ENCODE measurements at places on chromosomes 12 and 14.

DNA sequence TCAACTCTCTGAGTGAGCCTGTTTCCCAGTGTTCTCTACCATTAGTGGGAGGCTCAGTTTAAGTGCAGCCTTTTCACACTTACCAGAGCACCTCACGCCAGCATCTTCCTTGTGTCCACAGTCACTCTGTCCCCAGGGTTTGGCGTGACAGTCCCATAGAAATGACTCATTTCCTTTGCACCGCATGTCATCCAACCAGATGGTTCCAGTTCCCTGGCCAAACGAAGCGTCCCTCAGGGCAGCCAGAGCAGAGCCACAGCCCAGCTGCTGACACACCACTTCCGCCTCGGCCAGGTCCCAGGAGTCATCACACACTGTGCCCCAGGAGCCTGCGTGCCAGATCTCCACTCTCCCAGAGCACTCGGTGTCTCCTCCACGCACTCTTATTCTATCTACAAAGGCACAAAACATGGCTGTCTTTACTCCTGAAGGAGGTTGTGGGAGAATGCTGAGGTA is 65.4 kb downstream of the ACSM4 start:
- no peak for DNase-seq

GRCh38 chr14:56972948-56973347 is 162.7 kb upstream of the OTX2 start:
- no peak for DNase-seq

- no peak for DNase-seq
Observed at GRCh38 chr12:20369305-20370013, 1.1 kb downstream of the PDE3A start.

GRCh38 chr12:54631988-54632728 is 2.5 kb downstream of the LACRT start:
- no peak for DNase-seq

GRCh38 chr12:117889098-117889497 is 79.7 kb downstream of the KSR2 start:
- DNase-seq, result no peak

DNA sequence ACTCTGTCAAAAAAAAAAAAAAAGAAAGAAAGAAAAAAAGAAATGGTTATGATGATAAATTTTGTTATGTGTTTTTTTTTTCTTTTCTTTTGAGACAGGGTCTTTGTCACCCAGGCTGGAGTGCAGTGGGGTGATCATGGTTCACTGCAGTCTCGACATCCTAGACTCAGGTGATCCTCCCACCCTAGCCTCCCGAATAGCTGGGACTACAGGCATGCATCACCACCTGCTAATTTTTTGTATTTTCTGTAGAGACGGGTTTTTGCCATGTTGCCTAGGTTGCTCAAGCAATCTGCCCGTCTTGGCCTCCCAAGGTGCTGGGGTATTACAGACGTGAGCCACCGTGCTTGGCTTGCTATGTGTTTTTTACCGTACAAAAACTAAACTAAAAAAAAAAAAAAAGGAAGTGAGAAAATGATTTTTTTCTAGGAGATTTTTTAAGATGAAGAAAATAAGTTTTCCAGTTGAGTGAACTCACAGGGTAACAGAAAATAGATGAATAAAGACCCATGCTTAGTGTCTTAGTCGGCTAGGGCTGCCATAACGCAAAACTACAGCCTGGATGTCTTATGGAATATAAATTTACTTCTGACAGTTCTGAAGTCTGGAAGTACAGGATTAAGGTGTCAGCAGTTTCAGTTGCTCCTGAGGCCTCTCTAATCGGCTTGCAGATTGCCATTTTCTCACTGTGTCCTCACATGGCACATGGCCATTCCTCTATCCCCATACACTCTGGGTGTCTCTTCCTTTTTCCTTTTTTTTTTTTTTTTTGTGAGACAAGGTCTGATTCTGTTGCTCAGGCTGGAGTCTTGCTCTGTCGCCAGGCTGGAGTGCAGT is 13.2 kb upstream of the APOF start:
- DNase-seq, result no peak

DNA sequence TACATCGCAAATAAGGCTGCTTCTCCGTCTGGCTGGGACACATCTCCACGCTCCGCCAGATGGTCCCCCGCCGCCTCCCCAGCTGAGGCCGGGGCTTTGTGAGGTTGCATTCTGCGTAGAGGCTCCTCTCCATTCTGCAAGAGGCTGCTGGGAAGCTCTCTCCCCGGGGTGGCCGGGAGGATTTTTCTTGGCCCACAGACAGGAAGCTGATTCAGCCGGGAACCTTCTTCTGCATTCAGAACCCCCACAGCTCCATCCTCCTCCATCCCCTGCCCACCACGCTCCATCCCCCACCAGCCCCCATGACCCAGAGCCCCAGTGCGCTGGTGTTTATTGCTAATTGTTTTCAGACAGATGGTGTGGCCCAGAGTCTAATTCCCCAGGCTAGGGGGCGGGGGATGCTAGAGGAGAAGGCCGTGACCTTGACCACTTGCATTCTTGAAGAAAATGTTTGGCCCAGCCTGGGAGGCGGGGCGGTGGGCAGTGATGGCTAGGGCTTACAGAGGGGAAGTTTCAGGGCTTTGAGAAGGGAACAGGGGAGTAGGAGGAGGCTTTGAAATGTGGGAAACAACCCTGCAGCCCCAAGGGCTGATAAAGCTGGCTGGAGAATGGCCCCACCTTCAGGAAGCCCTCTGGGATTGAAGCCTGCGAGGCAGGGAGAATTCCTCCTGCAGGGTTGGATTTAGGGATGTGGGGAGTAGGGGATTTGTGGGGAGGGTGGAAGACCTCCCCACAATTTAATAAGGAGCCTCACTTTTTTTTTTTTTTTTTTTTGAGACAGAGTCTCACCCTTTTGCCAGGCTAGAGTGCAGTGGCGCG is 88.5 kb upstream of the NCOR2 start:
- no peak for DNase-seq

DNA sequence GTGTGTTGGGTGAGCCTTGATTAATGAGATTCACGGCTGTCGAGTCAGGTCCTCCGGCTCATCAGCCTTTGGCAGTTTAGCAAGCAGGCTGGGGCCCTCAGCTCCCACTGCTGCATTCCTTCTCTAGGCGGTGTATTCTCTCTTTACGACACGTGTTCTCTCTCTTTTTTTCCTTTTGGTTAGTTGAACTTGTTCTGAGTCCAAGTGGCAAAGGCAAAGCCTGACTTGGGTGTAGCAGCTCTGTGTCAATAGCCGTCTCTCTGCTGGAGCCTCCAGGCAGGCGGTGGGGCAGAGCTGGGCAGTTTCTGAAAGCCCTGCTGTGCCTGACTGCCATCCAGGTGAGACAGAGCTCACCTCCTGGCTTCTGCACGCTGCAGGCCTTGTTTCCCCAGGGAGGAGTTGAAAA is 46.6 kb downstream of the SUSD6 start:
- DNase-seq, result no peak

GRCh38 chr14:23120541-23121251 is 1.6 kb upstream of the CEBPE start:
- DNase-seq, result peak; percentile 41

DNA sequence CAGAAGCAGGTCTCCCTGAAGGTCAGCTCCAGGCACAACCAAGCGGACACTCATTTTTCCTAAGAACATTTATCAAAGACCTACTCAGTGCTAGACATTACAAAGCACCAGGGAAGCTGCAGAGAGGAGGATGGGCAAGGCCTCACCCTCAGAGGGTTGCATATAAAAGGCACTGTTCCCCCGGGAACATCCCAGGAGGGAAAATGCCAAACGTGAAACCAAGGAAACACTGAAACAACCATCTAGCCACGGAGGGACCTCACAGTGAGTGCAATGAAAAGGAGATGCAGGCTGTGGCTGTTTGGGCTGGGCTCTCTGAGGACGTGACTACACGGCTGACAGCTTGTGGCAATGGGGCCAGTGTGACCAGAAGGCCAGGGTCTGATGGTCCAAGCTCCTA is 117.4 kb upstream of the VASH1 start:
- DNase-seq, result no peak

- no peak for DNase-seq
Observed at GRCh38 chr12:124463341-124463921, 104.0 kb downstream of the NCOR2 start.

GRCh38 chr12:28040246-28040645 is 67.7 kb upstream of the PTHLH start:
- DNase-seq, result no peak

- no peak for DNase-seq
Observed at GRCh38 chr14:50875359-50876070, 3.7 kb downstream of the ABHD12B start.

- DNase-seq, result no peak
Observed at GRCh38 chr12:68958322-68958721, 25.4 kb upstream of the CPM start.

- no peak for DNase-seq
Observed at GRCh38 chr12:4997939-4998338, 45.7 kb upstream of the KCNA5 start.

DNA sequence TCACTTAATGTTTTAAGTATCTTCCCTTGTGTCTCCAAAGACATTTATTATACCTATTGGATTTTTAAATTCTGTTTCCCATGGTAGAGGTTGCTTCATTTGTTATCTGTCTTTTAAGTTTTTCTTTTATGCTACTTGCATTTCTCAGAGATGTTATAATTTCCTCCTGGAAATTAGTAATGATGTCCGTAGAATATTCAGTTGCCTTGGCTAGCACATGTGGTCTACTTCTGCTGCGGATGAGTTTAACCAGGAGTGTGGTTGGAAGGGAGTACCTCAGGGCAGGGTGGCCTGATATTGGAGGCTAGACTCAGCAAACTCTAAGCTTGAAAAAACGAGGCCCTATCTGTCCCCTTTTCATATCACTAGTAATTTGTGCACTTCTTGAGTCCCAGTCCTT is 8.8 kb upstream of the EVL start:
- DNase-seq, result no peak

DNA sequence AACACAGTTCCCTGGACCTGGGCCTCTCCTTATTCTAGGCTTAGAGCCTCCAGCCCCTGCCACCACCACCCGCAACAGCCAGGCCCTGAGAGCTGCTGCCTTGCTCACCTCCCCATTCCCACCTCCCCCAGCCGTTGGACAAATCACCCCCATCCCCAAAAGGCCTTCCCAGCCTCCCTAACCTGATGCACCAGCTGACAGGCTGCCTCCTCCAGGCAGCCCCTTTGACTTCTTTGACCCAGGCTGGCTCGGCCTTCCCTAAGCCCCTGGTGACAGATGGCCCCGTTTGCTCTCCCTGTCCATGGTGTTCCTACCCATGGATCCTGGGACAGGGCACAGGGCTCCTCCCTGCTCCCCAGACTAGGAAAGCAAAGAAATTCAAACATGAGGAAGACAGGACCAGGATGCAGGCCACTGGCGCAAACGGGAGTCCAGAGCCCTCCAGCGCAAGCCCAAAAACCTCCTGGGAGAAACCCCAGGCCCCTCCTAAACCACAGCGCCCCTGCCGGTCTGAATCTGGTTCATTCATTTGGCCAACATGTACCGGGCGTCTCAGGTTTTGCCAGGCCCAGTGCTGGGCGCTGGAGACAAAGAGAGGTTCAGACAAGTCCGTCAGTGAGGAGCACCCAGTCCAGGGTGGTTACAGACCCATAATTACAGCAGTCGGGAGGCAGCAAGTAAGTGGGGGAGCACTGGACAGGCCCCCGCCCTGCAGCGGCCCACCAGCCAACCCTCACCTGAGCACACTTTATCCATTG is 2.4 kb downstream of the AKT1 start:
- DNase-seq, result no peak

GRCh38 chr12:54024581-54025305 is 3.5 kb upstream of the HOXC6 start:
- no peak for DNase-seq

DNA sequence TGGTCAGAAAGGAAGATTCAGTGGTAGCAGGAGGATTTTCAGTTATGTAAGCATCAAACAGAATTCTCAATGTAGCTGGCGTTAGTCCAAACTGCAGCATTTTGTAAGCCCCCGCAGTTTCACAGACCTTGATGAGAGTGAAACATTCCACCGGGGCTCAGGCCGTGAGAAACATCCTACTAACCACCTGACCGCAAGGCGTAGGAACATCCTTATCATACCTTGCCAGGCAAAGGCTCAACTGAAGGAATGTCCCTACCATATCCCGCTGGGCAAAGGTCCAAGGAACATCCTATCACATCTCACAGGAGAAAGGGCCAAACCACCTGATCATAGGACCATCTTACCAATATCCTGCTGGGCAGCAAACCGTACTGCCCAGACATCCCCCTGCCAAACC is 624.8 kb upstream of the TMEM132C start:
- no peak for DNase-seq

DNA sequence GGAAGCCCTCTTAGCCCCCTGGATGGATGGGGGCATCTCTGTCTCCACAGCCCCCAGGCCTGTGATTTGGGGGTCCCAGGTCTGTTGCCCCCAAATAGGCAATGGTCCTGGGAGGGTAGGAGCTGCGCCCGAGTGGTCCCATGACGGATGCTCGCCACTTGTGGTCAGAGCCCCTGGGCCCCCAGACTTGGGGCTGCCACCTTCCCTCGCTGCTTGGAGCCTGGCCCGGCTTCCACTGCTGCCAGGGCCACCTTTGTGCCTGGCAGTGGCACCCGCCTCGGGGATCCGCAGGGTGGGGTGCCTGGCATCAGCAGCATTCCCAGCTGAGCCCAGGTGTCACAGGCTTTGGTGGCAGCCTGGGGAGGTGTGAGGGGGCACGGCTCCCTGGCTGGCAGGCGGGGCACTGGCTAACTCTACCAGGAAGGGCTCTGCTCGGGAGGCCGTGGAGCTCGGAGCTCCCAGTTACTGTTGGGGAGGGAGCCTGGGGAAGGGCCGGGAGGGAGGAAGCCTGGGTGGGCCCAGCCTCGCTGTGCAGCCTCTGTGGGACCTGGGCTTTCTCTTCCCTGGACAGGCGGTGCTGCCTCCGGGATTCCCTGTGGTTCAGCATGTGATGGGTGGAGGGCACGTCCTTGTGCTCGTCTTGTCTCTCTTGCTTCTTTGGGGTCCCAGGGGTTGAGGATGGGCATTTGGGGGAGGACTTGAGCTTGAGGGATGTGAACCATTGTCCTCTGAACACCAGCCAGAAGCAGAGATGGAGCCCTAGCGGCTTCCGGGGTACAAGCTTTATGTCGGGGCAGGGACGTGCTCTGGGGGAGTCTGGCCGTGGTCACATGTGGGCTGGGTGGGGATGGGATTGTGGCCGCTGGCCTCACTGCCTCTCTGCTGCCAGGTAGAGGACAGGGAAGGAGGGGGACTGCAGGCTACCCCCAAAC is 5.4 kb downstream of the KIF26A start:
- DNase-seq, result no peak

DNA sequence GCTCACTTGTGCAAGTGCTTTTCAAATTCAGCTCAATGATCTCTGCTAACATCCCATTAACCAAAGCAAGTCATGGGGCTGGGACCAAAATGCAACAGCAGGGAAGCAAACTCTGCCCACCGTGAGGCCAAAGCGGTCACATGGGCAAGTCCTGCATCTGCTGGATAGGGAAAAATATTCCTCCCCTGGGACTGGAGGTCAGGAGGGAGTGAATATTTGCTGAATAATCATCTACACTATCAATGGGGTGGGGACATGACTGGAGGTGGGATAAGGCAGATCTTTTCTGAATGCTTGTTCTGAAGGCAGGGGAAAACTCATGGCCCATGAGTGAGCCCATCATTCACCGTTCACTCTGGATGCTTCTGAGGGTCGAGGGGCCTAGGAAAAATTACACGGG is 45.1 kb upstream of the VRK1 start:
- DNase-seq, result no peak

- DNase-seq, result no peak
Observed at GRCh38 chr12:52631676-52632459, 13.5 kb upstream of the KRT73 start.

Data from esophagus squamous epithelium (tissue), 5 donors.